Colonic mucosa (tissue), 4 donors: ENCODE measurements at places on chromosomes 16 and 17. TPM values are rescaled to one million over a fixed set of nuclear protein-coding genes. Genes with fewer than 3 reads are reported as not detected.

The HOXB9 gene
- 37.1 TPM for total RNA-seq

The COX6A2 gene
- total RNA-seq, result not detected

The CCL23 gene
- 0.59 TPM for total RNA-seq

The EPX gene
- total RNA-seq, result not detected

The ZPBP2 gene
- total RNA-seq, result not detected

The ZNF750 gene
- total RNA-seq, result not detected

The HOXB2 gene
- total RNA-seq, result 6.4 TPM

The KRT27 gene
- not detected for total RNA-seq

The CBFA2T3 gene
- 10.1 TPM for total RNA-seq

The MYADML2 gene
- total RNA-seq, result 0.27 TPM

The MT1A gene
- total RNA-seq, result 5.5 TPM

The SPPL2C gene
- not detected for total RNA-seq

The ZNF500 gene
- total RNA-seq, result 16.1 TPM

The ZG16 gene
- 280 TPM for total RNA-seq

The CD300A gene
- 3.1 TPM for total RNA-seq

The ITGAD gene
- not detected for total RNA-seq

The KRTAP2-2 gene
- not detected for total RNA-seq

The CDR2L gene
- total RNA-seq, result 4.1 TPM

The BAIAP3 gene
- total RNA-seq, result 5.5 TPM

The DNAH17 gene
- 0.19 TPM for total RNA-seq

The SP6 gene
- 8.8 TPM for total RNA-seq

The TBC1D3C gene
- not detected for total RNA-seq

The KCNH6 gene
- total RNA-seq, result 0.80 TPM

The ESRP2 gene
- total RNA-seq, result 76.6 TPM

The KRT20 gene
- total RNA-seq, result 1,735 TPM

The PKMYT1 gene
- total RNA-seq, result 76.6 TPM

The QRICH2 gene
- 5.7 TPM for total RNA-seq

The CACNG5 gene
- 0.19 TPM for total RNA-seq

The CDH13 gene
- total RNA-seq, result 2.4 TPM

The PRSS53 gene
- total RNA-seq, result 2.6 TPM
